ENCODE measurements at places on chromosomes 12 and 14.

DNA sequence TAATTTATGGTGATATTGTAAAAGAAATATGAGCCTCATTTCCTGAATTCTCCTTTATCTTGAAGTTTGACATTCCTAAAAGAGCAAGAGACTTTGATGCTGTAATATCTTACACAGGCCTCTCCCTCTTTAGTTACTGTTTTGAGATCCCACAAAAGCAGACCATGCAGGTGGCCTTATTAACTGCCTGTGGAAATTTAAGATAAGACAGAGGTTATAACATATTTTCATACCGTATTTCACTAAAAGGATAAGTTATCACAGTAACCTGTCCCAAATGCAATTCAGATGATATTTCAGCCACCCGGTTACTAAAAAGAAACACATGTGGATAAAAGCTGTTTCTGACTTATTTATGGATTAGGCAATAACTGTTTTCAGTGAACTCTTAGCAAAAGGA is 150.1 kb downstream of the NAV3 start:
- DNase-seq: no peak

- no peak for DNase-seq
Observed at GRCh38 chr12:19850346-19851065, 411.2 kb downstream of the AEBP2 start.

DNA sequence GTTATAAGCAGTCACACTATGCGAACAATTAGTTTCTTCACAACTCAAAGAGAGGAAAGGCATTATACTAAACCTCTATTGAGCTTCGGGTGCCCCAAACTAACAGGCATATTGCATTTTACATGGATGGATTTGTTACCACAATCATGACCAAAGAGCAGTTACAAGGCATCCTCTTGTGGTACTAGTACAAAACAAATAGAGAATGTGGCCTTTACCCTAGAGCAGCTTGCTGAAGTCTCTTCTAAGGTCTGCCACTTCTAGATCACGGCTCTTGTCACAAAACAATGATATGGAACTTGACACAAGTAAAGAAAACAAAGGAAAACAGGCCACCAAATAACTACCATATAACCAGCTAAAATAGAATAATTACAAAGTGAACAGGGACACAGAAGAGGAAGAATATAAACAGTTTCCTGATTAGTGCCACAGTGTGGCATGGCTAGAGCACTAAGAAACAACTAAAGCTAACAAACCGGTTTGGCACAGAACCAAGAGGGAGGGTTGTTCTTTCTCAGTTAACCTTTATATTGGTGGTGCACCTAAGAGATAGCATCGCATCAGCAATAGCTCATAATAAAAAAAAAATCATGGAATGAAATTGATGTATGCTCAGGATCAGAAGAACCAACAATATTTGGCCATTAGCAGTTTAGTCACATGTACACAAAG is 209.7 kb upstream of the ATP2B1 start:
- no peak for DNase-seq

GRCh38 chr12:64794305-64794704 is 30.1 kb upstream of the TBC1D30 start:
- DNase-seq: no peak

DNA sequence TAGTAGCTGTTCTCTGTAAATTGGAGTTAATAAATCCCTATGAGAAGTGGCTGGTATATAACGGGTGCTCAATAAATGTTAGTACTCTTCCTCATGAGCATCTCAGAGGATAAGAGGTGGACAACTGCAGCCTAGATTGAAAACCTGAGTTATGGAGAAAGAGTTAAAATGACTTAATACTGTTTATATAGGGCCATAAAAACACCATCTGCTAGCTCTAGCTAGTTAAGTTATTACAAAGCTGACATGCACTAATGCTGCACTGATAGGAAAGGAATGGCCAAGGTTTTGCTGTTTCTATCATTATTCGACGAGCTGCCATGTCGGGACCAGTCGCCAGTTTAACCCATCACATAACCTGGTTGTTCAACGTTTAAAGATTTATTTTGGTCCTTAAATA is 72.0 kb upstream of the SEL1L start:
- DNase-seq: no peak

GRCh38 chr12:11812586-11813437 is 163.3 kb downstream of the ETV6 start:
- no peak for DNase-seq

GRCh38 chr14:85471156-85471555 is 58.8 kb upstream of the FLRT2 start:
- DNase-seq: no peak

DNA sequence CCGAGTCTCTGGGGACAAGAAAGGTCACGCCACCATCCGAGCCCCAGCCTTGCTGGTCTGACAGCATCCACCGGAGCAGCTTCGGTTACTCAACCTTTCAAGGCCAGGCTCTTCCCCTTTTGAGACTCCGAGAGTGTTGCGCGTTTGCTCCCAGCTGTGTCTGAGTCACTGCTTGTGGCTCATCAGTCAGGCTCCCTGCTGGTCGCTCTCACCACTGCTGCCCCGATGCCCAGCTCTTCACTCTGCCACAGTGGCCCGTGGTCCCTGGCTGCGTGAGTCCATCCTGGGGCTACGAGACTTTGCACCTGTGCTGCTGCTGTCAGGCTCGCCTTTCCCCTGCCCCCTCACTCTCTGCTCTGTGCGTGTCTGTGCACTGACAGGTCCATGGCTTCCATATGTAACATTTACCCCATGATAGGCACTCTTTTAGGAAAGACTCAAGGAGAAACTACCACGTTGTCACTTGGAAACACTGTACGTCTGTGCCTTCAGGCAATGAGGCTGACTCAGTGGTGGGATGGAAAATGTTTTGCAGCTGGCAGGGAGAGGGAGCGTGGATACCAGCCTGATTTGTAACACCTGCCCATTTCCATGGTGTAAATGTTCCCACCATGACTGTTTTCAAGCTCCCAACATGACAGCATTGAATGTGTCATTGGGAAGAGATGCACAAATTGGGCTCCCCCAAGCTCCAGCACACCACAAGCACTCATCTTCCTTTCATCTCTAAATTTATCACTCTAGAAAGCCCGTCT is 350.7 kb downstream of the TMEM132D start:
- no peak for DNase-seq

GRCh38 chr14:33734387-33734786 is 216.5 kb downstream of the EGLN3 start:
- DNase-seq: no peak

DNA sequence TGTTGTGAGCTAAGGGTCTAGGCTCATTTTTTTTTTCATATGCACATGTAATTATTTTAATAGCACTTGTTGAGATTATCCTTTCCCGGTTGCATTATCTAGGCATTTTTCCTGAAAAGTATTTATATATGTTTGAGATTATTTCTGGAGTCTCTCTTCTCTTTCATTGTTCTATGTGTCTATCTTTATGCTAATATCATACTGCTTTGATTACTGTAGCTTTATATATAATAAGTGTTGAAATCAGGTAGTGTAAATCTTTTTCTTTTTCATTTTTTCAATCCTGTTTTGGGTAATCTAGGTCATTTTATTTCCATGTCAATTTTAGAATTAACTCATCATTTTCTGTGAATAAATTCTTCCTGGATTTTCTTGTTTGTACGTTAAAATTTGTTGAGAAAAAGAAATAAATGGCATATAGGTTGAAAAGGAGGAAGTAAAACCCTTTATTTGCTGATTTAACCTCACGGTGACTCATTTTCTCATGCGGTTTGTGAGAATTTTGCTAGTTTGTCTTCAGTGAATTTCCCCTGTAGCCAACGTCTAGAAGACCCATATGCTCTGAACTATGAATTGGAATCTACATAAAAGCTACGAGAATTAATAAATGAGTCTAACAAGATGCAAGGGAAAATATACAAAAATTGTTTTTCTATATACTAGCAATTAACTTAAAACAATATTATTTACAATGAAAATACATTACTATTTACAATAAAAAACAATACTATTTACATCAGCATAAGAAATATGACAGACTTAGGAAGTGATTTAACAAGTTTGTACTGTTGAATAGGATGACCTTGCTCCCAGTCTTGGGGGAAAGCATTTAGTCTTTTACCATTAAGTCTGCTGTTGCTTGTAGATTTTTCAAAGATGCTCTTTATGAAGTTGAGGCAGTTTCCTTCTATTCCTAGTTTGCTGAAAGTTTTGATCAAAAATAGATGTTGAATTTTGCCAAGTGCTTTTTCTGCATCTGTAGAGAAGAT is 105.0 kb downstream of the SNAPC1 start:
- no peak for DNase-seq

DNA sequence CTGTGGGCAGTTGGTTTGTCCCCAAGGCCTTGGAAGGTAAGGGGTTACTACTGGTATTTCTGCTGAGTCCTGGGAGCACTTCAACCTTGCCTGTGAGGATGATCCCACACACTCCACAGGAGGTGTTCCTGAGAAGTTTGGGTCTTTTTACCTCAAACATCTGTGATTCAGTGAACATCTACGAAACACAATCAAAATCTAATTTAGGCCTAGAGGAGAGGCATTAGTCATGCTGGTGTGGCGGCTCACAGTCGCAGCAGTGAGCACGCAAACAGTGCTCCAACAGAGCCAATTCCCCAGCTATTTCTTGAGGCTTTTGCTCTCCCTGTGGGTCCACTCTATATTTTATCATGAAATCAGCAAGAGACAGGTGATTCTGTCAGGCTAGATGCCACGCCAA is 107.6 kb downstream of the APAF1 start:
- DNase-seq: no peak

DNA sequence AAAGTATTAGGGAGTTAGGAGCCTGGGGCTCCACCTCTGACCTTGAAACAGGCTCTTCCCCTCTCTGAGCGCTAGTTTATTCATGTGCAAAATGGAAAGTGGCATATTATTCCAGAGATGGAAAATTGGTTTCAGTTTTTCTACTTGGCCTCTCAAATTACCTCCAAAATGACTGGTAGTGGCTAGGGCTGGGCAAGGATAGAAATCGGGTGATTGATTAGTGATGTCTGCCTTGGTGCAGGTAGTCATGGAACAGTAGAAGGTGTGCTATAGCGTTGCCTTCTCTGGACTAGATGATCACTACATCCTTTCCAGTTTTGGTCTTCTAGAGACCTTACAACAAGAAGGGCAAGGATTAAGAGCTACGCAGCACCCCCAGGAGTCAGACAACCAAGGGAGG is 8.6 kb upstream of the MSI1 start:
- DNase-seq: no peak

GRCh38 chr12:77723308-77723707 is 107.4 kb upstream of the NAV3 start:
- DNase-seq: no peak

- DNase-seq: no peak
Observed at GRCh38 chr12:76685246-76685678, 78.7 kb upstream of the ZDHHC17 start.

DNA sequence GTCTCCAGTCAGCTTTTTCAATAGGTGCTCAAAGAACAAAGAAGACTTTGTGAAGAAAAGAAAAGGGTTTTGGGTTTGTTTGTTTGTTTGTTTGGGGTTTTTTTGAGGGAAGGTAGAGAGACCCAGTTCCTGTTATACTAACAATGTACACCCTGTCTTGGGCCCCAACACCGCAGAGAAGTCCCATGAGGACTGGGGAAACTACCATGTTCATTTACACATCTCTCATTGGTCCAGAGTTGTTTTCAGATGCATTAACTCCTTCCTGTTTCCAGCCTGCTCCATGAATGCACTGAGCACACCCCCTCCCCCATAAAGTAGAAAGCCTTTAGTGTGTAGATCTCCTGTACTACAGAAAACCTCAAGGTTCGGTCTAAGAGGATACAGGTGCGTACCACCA is 51.1 kb upstream of the SLC8A3 start:
- DNase-seq: no peak

DNA sequence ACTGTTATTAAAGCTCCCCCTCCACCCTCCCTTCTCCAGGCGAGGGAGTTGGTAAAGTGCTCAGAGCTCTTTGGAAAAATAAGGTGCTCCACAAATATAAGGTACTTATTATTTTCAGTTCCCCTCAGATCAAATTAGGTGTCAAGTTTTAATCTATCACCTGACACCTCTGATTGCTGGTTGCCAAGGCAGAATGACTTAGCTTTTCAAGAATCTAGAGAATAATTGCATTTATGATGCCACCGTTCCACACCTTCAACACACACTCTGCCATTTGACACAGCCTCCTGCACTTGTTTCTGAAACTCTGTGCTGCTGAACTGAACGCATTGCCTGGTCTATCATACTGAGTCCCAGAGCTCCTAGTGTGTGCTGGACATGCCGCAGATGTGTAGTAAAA is 128.6 kb downstream of the CRACR2A start:
- no peak for DNase-seq

- no peak for DNase-seq
Observed at GRCh38 chr14:99946652-99947489, 118.4 kb upstream of the EVL start.

DNA sequence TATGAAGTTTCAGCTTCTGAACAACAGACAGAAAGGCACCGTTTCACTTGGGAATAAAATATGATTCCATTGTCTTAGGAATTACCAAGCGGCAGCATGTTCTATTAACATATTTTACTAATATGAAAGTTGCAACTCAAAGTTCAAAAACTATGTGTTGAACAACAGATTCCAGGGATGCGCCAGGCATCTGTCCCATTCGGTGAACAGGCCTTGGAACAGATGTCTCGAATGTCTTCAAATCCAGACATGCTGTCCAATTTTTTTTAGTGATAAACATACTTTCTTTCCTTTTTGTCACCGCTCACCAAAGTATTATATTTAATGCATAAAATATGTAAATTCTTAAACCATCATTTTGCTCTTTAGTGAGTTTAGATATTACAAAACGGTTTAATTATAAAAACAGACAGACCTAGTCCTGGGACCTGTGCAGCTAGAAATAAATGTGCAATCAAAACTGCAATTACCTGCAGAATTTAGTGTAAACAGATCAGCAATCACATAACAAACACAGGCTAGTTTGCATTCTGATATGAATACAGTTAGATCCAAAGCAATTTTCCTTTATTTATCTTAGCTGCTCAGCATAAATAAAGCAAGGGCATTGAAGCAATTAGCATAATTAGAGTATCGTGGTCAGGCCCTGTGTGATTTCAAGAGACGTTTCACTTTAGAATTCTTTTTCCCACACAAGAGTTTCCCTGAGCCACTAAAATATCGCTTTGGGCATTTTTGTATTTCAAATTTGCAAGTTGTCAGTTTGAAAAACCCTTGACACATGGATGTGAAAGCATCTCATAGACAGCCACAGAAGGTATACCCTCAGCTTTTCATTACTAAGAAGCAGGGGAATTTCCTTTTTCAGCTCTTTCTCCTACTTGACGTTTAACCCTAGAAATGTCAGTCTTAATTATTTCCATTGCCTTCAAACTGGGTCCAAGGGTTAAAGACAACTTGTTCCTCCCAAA is 420.8 kb downstream of the EGLN3 start:
- no peak for DNase-seq

- no peak for DNase-seq
Observed at GRCh38 chr12:9626291-9626690, 18.6 kb upstream of the KLRB1 start.

- no peak for DNase-seq
Observed at GRCh38 chr12:1738446-1738845, 47.6 kb downstream of the ADIPOR2 start.

DNA sequence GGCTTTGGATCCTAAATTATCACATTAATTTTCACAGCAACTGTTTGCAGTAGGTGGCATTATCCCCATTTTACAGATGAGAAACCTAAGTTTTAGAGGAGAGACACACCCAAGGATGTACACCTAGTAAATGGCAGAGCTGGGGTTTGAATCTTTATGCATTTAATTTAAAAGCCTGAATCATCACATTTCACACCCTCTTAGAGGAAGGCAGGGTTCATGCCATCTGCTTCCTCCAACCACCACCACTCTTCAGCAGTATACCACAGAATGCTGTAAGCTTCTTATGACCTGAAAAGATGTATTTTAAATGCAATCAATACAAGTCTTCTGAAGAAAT is 90.3 kb downstream of the CRADD start:
- DNase-seq: no peak

- DNase-seq: no peak
Observed at GRCh38 chr14:74628418-74628817, 16.4 kb upstream of the LTBP2 start.
